ENCODE measurements at places on chromosomes 2 and 18.

DNA sequence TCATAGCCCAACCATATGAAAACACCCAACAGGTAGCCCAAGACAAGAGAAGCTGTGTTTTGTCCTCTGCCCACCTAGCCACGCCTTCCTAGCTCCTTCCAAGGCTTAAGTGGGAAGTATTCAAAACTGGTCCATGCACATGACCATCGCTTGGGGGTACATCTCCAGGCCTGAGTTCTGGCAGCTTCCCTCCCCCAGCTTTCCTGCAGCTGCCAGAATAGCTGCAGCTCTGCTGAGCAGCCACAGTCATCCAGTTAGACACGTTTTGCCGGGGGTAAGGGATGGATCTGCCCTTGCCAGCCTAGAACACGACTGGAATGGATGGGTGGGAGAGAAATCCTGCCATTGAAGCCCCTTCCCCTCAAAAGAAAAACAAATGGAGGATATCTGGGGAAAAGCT lies 166.8 kb downstream of the NRP2 start:
- no peak for DNase-seq

GRCh38 chr2:204004912-204005311 lies 68.3 kb downstream of the ICOS start:
- DNase-seq: no peak

DNA sequence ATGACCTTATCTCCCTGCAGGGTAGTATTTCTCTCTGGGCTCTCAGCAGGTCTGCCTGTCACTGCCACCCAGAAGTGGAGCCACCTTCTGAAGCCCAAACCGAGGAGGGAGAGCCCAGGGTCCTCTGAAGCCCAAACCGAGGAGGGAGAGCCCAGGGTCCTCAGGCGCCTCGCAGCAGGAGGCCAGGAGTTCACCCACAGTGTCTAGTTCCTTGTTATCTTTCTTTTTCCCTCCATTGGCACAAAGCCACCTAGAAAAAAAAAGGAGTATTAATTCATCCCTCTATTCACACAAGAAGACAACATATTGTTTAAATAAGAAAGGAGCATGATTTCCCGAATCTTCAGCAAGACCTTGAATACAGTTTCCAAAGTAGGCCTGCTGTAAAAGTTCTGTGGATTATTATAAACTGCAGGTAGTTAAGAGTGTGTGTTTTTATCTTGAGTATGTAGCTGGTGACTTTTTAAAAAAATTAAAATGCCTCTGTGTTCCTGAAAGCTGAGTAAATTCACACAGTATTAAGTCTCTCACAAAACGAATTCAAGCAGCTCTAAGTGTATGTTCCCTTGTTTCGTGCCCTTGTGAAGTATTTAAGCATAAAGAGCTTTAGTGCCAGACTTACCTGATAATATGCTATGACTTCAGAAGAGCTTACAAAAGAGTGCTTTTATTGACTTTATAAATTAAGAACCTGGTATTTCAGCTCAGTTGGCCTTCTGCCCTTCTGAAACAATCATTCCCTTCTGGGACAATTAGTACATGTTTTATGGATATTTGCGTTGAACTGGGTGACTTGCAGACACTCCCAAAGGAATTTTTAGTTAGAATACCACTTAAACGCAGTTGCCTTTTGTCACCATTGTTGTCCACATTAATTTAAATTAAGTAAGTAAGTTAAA lies 11.7 kb upstream of the GRHL1 start:
- no peak for DNase-seq

GRCh38 chr18:8049147-8049546 lies 482.0 kb downstream of the PTPRM start:
- DNase-seq: no peak

DNA sequence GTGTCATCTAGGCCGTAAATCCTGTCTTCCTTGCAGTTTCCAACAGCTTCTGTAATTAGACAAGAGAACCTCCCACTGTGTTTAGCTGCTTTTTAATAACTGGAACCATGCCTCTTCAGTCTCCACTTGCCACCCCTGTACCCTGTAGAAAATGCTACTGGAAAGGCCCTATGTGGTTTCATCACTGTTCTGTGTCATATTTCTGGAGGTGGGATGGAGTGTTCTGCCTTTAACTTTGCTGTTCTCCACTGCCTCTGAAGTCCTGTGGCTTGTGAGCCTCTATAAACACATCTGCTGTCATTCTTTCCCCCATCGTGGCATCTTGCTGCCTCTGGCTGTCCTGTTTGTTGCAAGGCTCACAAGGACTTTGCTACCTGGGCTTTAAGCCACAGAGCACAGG lies 17.9 kb downstream of the MGAT5 start:
- DNase-seq: no peak

GRCh38 chr2:108492364-108492763 lies 41.9 kb upstream of the LIMS1 start:
- DNase-seq: peak; percentile 5

- DNase-seq: no peak
Measured at GRCh38 chr2:51014759-51015158, 17.2 kb downstream of the NRXN1 start.

GRCh38 chr18:49678440-49678839 lies 116.6 kb downstream of the LIPG start:
- no peak for DNase-seq

DNA sequence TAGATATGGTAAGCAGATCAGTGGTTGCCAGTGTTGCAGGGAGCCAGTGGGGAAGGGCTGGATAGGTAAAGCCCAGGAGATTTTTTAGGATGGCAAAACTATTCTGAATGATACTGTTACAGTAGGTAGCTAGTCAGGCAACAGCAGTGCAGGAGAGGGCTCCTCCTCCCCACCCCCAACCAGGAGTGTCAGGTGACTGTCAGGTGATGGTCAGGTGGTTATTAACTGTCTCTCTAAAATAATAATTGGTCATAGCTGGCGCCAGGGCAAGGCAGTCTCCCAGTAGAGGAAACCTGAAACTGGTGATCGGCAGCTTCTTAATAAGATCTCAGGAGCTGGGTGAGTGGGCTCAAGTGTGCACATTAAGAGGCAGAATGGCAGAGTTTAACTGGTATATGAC lies 201.6 kb upstream of the PARD3B start:
- DNase-seq: no peak

GRCh38 chr2:217291259-217291658 lies 431.4 kb upstream of the TNP1 start:
- DNase-seq: no peak

- DNase-seq: no peak
Measured at GRCh38 chr2:238557431-238557830, 130.7 kb downstream of the ASB1 start.

GRCh38 chr2:170155022-170155722 lies 22.8 kb upstream of the MYO3B start:
- peak; percentile 25 for DNase-seq

DNA sequence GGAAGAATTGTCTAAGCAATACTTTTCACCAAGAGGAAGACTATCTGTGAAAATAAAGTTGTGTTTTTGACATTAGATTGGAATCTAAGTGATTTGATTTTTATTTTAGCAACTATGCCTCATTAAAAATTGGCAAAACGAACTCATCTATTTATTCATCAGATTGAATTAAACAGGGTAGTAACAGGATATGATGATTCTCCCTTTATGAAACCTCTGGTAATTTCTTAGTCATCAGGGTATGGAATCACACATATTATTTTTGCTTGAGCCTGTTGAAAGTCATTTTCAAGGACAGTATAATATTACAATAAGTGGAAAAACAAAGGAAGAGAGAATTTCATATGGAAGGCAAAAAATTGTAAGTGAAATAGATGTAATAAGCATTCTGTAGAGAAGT lies 22.0 kb downstream of the ZNF804A start:
- no peak for DNase-seq

DNA sequence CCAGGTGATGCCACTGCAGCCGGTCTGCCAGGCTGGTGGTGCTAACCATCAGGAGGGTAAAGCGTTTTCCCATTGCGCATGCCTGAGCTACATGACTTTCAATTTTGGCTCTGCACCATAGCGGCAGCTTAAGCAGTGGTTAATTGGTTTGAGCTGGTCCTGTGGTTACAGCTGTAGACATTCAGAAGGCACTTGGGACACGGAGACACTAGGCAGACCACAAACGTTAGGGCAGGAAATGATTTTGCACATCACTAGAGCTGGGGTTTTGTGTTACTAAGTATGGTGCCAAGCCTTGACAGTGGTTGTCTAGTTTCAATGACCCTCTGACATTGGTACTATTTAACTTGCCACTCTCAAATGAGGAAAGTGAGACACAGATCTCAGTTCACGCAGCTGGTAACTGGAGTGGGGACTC lies 28.9 kb upstream of the CNOT11 start:
- DNase-seq: no peak

- DNase-seq: no peak
Measured at GRCh38 chr2:237131749-237132533, 46.3 kb downstream of the COPS8 start.

DNA sequence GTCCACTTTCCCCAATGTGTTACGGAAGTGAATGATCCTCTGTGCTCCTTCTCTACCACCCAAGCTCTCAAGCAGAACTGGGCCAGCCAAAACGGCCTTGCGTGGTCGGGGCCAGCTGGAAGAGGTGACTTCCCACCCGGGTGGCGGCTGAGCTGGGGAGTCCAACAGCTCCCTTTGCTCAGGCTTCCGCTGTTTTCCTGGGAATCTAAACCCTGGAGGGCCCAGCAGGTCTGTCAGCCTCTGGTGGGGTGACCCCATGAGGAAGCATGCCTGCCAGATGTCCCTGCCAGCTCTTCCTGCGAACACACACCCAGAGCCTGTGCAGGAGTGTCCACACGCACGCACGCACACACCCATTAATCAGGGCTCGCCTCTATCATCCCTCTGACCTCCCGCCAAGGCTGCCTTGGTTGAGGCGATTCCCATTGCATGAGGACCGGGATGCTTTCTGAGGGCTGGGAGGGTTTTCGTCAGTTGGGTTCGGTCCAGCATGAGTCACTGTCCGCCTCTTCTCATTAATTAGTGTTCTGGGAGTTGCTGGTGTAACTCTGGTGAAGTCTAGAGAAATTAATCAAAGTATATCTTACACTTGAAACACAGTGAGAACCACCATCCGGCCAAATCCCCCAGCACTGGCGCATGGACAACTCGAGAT lies 90.6 kb downstream of the TWIST2 start:
- DNase-seq: no peak

- DNase-seq: no peak
Measured at GRCh38 chr18:35019933-35020332, 21.3 kb upstream of the MAPRE2 start.

DNA sequence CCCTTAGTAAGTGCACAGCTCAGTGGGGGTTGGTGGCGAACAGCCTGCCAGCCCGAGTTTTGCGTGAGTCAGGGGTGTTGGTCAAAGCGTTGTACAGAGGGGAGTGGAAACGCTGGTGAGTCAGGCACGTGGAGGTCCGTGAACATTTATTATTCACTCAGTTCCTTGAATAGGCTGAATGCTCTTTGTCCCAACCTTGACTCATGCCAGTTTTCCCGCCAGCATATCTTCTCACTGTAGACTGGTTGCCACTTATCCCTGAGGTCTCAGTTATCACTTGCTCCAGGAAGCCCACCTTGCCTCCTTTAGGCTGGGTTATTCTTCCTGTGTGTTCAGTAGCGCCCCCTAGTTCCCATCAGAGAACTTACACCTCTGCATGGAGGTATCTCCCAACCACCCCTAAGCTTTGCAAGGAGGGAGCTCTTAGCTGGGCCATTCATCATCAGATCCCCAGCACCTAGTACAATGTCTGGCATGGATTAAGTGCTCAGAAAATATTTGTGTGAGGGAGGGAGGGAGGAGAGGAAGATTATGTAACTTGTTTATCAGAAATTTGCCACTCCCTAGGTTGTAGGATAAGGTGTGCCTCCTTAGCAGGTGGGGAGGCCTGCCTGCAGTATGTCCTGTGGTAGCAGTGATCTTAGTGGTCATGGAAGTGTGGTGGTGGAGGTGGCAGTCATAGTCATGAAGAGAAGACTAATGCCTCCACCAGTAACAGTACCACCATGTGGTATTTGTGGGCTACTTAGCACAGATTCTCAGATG lies 72.1 kb downstream of the CABLES1 start:
- peak; percentile 17 for DNase-seq

GRCh38 chr2:224870341-224870740 lies 154.2 kb upstream of the CCDC195 start:
- no peak for DNase-seq

- no peak for DNase-seq
Measured at GRCh38 chr2:5287558-5288334, 404.4 kb upstream of the SOX11 start.

DNA sequence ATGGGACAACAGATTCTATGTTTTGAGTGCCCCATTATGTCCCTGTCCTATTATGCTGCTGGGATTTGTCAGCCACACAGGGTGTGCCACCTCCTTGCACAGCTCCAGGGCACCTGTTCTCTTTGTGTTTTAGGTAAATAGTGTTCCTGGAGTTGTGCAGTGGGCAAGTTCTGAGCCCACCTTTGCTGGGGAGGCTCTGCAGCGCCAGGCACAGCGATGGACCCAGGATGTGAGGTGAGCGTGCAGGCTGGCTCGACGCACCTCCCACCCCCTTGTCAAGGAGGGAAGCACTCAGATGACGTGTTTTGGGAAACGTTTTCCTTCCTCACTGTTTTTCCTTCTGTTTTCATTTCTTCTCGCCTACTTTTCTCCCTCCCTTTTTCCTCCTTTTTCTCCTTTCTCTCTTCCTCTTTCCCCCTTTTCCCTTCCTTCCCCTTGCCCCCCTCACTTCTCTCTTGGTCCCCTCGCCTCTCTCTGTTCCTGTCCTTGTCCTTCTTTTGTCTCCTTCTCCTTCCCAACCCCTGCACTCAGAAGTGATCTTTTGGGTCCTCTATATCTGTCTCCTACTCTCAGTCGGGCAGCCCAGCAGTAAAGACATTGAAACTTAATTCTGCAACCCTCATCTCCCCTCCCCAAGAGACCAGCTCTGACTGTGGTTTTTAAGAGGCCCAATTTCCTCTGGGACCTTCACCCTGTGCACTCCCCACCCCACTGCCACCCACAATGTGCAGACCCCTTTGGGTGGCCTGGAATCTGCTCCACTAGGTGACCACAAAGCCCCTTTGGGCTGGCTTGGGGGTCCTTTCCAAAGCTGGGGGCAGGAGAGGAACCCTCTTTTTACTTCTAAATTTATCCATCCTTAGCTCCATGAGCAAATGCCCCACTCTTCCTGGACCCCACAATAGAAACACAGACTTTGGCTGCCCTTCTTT lies 104.0 kb downstream of the MCFD2 start:
- DNase-seq: no peak

DNA sequence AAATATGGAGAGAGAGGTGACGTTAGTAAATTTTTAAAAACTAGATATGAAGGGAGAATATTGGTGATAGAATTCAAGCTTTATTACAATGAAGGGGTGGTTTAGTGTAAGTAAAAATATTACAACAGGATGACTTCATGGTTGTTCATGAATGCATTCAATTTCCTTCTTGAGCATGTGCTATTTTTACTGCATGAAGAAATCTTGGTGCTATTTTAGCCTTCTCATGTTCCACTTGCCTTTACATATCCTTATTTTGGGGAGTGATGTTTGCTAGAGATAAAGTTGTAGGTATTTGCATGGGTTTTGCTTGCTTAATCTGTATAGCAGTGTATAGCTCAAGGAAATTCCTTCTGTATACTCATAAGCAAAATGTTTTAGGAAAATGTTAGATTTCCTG lies 195.0 kb upstream of the MMADHC start:
- no peak for DNase-seq
